ENCODE measurements at places on chromosomes 6 and 20. TPM values are rescaled to one million over a fixed set of nuclear protein-coding genes. Genes with fewer than 3 reads are reported as not detected.

- DNase-seq, result no peak
Observed at GRCh38 chr6:126923807-126924206, 194.7 kb upstream of the RSPO3 start.

- no peak for DNase-seq
Observed at GRCh38 chr20:58188527-58188926, 39.9 kb downstream of the ANKRD60 start.

DNA sequence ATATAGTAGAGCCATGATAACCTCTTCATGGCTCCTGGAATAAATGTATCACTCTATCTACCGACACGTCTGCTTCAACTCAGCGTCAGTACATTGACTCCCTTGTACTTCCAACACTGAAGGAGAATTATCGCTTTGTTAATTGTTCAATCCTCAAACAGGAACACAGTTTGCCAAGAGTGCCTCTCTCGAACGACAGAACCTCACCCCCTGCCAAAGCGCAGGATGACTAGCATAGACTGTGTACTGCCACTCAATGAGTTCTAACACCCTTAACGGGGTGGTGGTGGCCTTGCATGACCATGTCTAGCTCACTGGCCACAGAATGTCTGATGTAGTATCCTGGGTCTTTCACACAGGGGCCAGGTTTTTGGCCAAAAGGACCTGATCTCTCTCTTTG, 81.4 kb upstream of the HEY2 start:
- DNase-seq, result no peak

DNA sequence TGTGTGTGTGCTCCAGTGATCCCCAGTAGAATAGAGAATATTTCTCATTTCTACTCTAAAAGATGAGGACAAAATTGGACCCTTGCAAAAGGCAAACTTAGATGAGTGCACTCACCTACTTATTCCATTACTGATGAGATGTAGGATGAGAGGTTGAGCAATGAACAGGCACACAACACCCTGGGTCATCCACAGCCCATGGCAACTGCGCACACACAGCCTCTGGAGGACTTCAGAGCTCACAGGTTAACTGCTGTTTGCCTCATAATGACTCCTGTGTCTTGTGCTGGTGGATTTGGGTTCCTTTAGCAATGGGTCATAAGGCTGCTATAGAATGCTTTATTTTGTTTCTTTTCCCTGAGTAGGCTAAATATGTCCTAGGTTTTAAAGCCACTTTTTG, 103.6 kb upstream of the TNFAIP3 start:
- DNase-seq, result no peak

DNA sequence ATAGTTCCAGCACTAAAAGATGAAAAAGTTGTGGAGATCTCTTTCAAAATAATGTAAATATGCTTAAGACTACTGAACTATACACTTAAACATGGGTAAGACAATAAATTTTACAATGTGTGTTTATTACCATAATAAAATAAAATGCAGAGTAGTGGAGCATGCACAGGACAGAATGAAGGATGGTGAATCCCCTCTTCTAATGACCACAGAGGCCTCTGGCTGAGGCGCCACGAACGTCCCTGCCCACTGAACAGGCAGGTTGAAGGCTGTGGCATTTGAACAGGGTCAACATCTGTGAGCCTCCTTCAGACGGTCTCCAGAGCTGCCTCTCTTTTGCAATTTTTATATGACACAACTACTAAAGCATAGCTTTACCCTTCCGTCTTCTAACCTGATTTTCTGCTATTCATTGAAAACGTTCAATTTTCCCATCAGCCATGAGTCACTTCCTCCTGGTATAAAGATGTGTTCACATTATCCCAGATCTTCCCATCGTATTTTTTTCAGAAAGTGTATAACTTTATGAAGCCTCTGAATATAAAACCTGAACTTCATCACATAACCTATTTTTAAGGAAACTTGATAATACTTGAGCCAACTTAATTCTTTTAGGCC, 37.8 kb downstream of the ADGRF4 start:
- no peak for DNase-seq

Gene MAS1
- total RNA-seq, result not detected

Gene ZC2HC1B
- not detected for total RNA-seq

Measured in left ventricle myocardium inferior (tissue), 1 donor.